AG04450 (cell line): ENCODE measurements at places on chromosomes 7 and 10. TPM values are rescaled to one million over a fixed set of nuclear protein-coding genes. Genes with fewer than 3 reads are reported as not detected.

DNA sequence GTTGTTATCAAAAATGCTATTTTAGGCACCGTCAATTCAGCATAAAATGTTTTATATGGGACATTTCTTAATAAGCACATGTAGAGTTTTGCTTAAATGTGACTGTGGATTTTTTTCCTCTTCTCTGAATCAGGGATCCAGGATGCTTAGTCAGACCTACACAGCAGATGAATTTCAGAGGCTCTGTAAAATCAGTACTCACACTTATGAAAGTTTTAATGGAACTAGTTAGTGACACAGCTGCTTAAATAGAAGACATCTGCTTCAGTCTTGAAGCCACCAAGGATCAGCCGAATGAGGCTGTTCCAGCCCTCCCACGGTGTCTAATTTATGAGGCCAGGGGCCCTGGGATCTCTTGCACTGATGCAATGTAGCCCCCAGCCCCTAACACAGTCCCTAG, 136.0 kb downstream of the MYOF start:
- DNase-seq = no peak

DNA sequence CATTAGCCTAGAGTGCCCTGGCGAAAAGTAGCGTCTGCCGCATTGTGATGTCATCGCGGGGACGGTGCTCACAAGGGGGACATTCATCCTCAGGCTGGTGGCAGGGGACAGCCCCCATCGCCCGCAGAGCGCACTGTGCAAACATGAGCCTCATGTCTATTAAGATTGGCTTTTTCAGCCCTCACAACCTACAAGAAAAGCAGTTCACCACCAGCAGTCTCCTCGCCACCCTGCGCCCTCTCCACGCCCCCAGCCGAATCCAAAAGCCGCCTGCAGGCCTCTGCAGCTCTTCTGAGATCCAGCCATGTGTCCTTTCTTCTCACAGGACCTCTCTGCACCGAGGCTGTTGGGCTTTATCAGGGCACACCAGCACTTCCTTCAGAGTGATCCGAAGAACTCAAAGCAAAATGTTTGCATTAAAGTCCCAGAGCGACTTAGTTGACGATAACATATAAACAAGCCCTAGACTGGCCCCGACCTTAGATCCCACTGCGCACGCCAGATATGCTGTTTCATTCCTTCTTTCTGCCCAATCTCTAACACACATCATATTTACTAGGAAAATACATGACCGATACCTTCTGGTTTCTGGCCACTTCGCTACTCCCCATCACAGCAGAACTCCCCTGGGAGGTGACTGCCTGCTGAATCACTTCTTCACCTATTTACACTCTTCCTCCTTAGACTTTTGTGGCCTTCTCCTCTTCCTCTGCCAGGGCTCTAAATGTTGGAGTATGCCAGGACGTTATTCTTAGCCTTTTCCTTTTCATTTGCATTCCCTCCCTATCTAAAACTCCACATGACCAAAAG, 206.0 kb upstream of the SH2B2 start:
- no peak for DNase-seq

DNA sequence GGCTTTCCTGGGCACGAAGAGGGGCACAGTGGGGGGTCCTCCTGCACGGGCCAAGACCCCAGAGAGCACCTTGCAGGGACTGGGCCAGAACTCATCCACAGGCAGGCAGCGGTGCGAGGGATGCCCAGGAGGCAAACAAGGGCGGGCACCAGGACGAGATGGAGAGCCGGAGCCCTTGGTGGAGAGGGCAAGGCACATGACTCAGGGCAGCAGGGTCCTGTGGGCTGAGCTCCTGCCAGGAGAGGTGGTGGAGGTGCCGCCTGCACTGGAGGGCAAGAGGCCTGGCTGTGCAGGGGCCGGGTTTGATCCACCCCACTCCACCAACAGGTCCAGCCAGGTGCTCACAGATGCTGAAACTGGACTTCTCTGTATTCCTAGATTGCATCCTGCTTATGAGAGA, 170.9 kb downstream of the TCERG1L start:
- no peak for DNase-seq

- no peak for DNase-seq
Observed at GRCh38 chr10:4786043-4786839, 39.8 kb upstream of the AKR1E2 start.

DNA sequence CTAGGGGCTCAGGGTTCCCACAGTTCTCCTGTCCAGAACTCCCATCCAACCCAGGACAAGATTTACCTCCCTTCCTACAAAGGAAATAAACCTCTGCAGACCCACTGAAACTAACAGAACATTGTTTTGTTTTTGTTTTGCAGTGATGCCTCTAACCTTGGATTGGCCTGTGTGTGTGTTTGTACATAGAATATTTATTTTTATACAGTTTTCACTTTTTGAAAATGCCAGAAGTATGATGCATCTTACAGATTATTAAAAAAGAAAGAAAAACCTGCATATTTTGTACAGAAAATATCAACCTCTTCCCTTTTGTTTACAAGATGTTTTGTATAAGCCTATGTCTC, 94.1 kb upstream of the MACROH2A2 start:
- DNase-seq = no peak

- no peak for DNase-seq
Observed at GRCh38 chr7:99407872-99408378, 472 bp downstream of the PDAP1 start.

Gene ARMS2
- not detected in 2 replicates for polyA plus RNA-seq

Gene MKI67
- 8.0 and 10.3 TPM in 2 replicates for polyA plus RNA-seq

Gene PNLIPRP3
- polyA plus RNA-seq = not detected in 2 replicates
